ENCODE measurements at places on chromosomes 3 and 15. TPM values are rescaled to one million over a fixed set of nuclear protein-coding genes. Genes with fewer than 3 reads are reported as not detected.

The HYKK gene
- total RNA-seq = 4.7 TPM

The ITIH1 gene
- 3.5 TPM for total RNA-seq

DNA sequence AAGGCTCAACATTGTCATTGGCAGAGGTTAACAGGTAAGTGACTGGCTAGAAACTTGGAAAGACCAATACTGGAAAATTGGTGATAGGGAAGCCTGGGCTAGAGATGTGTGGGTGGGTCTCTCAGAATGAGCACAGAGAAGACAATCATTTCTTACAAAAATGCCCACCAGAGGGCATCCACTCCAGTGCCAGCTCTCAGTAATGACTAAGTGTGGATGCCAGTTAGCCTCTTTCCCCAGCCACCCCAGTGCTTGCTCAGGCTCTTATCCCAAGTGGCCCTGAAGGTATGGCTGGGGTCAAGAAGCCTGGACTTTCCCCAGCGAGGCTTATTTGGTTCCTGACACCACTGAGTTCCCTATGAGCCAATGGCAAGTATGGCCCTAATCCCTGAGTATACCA is 115.9 kb upstream of the ST8SIA2 start:
- DNase-seq = no peak

DNA sequence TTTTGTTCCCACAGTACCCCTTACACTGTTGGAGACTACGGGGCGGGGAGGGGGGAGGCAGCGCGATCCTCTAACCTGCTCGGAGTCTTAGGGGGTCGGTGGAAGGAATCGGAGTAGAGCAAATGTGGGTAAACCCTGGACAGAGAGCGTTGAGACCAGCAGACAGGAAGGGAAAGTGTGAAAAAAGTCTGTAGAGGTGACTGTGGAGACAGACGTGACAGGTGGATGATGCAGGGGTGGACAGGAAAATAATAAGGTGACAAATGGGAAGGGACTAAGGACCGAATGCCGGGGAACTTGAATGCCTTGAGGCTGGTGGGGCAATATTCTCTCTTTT is 424 bp downstream of the EAF2 start:
- DNase-seq = no peak

Measured in spleen (tissue), 13 donors.